ENCODE measurements at places on chromosomes 11 and 22.

DNA sequence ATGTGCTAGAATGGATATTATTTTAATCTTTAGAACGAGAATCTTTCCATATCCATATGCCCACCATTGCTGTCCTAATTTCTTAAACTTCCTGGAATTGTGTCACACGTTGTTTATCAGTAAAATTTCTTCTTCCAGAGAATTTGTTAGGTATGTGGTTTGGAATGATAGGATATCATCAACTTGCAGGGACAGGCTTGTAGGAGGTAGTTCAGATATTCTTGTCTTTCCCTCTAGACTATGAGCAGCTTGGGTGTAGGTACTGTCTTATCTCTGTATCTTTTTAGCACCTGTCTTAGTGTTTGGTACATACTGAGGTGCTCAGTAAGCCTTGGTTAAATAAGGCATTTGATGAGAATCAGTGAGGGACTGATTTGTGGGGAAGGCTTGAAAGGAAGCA, 3.4 kb downstream of the CTNND1 start:
- no peak for DNase-seq

- no peak for DNase-seq
Observed at GRCh38 chr11:85062659-85063058, 564.5 kb downstream of the DLG2 start.

DNA sequence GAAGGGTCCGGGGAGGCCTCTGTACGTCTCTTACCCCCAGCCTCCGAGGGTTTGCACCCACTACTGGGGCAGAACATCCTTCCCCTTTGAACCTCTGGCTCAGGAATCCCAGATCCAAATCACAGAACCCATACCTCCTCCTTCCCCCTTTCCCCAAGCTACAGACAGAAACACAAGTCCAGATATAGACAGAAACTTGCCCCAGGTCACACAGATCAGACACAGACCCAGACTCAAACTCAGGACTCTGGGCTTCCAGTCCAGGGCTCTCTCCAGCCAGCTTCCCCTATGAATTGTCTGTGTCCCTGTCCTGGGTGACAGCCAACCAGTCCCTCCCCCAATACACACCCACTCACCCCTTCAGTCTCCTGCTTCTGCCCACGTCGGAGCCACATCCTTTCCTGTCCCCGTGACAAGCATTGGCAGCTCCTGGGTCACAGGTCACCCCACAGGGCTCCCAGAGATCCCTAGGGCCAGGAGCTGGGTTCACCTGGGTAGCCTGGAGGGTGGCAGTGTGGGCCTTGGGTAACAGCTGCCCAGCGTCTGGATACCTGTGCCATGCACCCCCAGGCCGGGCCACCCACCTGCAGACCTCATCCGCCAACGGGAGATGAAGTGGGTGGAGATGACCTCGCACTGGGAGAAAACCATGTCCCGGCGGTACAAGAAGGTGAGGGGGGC, 772 bp downstream of the TBC1D10C start:
- no peak for DNase-seq

GRCh38 chr11:71322861-71323582, 70.6 kb upstream of the SHANK2 start:
- no peak for DNase-seq

DNA sequence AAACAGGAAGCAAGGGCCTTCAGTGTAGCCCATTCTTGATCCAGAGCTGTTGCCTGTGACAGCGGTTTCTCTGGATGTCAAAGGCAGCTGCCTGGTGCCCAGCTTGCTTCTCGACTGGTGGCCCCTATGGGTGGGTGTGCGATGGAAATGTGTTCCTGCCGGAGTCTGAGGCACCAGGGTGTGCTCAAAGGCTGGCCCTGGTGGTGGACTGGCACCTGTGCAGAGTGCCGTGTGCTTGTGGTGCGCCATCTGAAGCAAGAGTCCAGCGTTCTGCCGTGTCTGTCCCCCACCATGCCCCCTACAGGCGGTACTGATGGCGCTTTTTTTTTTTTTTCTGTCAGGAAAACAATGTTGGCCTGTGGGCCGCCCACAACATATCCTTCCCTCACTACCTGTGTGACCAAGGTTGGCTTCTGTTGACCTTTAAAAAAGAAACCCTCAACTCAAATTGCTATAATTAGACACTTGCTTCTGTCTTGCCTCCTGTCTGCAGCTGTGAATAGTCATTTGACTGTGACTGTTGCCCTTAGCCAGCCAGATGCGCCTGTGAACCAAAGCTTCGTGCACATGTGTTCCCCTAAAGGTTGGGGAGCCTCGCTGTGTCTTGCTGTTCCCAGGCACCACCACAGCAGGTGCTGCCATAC, 4.7 kb upstream of the RANBP1 start:
- DNase-seq, result no peak

GRCh38 chr11:17652556-17652955, 66.8 kb upstream of the MYOD1 start:
- no peak for DNase-seq

DNA sequence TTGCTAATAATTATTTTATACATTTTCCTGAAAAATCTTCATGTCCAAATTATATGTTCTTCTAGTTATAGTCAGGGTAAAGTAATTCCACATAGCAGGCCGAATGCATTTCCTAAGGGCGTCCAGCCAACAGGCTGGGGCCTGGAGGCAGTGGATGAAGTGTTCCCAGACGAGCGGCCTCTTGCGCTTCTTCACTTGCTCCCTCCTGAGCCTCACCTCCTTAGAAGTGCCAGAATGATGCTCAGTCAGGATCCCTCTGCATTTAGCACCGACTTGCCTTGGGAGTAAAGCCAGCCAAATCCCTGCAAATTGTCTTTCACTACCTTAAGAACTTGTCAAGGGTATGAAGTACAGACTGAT, 1.5 kb downstream of the OLFML1 start:
- no peak for DNase-seq

- DNase-seq, result no peak
Observed at GRCh38 chr11:26551186-26551801, 20.8 kb downstream of the MUC15 start.

DNA sequence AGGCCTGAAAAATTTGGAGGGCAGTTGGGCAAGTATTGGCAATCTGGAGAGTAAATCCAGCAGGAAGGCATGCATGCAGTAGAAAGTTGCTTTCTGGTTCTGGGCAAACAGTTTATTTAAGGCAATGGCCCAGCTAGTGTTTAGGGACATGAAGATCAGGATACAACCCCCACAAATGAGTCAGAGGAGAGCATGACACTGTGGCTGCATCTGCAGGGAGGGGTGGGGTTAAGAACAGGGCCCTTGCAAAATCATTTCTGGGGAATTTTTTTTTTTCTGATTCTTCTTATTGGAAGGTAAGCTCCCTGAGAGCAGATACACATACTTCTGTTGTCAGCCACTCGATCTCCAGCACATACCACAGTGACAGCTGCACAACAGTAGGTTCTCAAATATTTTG, 61.1 kb downstream of the FDX1 start:
- no peak for DNase-seq

GRCh38 chr11:107691000-107691750, 20.7 kb downstream of the SLN start:
- no peak for DNase-seq

DNA sequence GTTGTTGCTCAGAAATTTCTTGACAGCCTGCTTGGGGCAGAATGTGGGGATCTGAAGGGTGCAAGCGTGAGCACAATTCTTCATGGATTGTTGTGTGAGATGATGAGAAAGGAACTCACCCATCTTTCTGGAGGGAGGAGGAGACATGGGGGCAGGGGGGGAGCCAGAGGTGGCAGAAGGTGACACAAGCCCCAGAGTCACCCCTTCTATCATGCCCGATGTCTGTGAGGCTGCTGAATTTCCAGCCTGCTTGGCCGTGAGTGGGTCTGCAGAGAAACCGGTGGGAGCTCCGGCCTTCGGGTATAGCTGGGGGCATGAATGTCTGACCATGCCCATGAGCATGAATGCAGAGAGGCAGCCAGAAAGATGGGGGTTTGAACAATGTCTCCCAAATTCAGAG, 870.7 kb downstream of the TBC1D22A start:
- no peak for DNase-seq

DNA sequence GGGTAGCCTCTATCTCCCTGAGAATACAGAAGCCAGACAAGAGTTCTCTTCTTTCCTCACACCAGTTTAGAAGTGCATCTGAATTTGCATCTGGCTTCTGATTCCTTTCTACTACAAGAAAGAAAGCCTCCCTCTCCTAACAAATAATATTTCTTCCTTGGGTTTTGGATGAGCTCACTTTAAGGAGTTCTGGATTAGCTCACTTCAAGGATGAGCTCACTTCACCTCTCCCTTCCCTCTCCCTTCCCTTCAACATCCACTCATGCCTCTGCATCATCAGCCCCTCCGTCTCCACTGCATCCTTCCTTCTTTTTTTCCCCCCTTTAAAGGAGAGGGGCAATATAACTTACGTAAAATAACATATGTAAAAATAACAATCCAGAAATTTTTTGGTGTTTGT, 1.6 kb upstream of the MTNR1B start:
- DNase-seq, result no peak

DNA sequence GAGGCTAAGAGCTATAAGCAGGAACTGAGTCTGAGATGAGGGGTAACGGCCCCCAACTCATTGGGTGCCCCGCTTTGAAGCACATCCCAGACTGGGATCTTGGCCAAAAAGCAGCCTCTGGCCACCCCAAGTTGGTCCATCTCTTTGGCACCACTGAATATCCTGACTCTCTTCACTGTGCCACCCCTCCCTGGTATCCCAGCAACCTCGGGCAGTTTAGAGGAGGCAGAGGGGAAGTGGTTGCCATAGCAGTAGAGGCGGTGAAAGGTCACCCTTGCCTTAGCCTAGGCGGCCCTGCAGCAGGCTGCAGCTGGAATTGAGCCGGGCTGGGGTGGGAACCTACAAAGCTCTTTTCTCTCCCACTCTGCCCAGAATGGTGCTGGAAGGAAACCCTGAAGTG, 1.1 kb downstream of the PELI3 start:
- no peak for DNase-seq

DNA sequence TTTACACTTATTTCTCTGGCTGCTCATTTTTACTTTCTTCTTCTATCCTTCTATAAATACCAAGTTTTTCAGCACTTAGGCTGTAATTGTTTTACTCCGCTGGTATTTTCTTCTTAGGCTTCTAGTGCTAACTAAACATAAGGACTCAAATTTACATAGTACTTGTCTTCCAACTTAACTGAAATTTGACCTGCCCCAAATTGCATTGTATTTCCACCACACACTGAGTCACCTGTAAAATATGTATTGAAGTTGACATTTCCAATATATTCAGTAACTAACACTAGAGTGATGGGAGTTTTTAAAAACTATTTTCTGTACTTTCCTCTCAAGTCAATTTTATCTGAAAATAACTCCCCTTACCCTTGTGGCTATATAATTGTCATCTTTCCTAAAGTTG, 1794.1 kb upstream of the RAG2 start:
- DNase-seq, result no peak

- DNase-seq, result no peak
Observed at GRCh38 chr22:18078329-18079041, 695 bp downstream of the PEX26 start.

DNA sequence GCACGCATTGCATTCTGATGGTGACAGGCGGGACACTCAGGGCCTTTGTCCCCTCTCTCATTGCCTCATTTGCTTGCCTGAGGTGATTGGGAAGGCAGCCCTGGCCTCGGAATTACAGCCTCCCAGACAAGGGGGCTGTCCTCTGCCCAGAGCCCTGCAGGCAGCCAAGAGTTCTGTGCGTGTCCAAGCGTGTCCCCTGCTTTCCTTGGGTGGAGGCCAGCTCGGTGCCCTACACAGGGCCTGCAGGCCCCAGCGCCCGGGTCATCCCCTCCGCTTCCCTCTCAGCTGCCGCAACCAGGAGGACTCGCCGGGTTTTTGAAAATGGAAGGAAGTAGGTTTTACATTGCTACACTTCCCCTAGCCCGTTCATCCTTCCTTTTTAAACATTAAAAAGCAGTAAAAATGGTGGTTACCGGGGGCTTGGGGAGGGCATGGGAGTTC, 1.9 kb downstream of the GRAMD4 start:
- DNase-seq, result peak; percentile 77

DNA sequence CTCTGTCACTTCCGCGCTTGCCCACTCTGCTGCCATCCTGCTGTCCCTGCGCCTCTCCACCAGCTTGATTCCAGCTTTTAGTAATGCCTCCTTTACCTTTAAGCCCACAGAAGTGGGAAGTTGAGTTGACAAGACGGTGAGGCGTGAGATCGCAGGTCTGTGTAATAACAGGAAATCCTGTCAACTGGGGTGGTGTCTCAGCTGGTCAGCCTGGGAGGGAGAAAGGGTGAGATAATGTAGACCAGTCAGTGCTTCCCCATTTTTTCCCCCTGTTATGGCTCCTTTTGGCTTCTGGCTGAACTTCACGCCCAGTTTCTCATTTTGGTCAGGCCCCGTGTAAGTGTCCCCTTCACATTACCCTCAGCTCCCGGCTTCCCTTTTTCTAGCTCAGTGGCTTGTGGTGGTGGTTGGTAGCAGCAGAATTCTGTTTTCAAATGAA, 98.9 kb downstream of the TRAF6 start:
- DNase-seq, result peak; percentile 28

DNA sequence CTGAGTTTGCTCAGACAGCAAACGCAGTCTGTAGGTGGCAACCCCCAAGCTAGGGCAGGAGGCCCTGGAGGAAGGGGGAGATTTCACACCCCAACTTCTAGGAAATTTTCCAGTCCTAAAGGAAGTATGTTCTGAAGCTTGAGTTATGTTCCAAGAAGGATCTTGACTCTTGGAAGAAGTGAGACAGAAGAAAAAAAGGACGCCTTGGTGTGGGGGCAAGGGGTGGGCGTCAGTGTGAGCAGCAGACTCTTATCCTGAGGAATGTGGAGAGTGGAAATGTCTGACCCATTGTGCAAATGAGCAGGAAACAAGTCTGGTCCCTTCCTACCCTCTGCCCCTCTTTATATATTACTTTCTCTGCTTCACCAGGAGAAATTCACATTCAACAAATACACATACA, 368.5 kb upstream of the NARS2 start:
- DNase-seq, result no peak

DNA sequence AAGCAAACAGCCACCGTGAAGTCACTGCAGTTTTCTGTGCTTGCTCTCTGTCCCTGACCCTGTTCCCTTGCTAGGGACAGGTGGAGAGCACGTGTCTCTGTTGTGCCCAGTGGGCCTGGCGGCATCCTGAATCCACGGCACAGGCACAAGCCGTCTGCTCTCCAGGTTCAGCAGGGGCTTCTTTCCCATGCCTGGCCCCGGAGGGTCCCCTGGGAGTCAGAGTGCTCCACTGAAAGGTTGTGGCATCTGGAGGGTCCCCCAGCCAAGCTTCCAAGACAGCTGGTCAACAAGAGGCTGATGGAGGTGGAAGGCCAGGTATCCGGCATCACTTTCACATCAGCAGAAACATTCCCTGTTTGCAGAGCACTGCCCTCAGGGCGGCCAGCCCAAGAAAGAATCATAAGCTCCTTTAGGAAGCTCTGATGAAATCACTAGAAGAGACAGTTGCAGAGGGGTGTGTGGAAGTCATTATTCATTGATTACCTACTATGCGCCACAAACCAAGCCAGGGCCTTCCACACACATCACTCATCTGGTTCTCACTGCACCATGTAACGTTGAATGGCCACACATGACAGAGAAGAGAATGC, 346.4 kb upstream of the B3GAT1 start:
- no peak for DNase-seq

DNA sequence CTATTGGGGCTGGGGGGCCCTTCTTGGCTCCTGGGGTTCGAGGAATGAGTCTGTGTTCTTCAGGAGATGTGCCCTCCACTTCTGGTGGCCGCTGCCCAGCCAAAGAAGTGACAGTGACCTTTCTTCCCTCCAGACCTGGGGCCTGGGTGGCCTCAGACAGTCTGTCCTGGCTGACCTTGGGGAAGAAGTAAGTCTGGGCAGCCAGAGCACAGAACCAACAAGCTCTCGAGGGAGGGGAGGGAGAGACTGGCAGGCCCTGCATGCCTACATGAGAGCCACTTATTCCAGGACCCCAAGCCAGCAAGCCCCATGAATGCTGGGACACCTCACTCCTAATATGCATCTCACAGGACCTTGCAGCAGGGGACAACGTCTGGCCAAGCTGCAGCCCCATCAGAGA, 27.1 kb upstream of the STK33 start:
- no peak for DNase-seq
